ENCODE measurements at places on chromosomes 2 and 18. TPM values are rescaled to one million over a fixed set of nuclear protein-coding genes. Genes with fewer than 3 reads are reported as not detected.

- DNase-seq = no peak
Measured at GRCh38 chr2:206390181-206390580, 53.2 kb upstream of the ADAM23 start.

DNA sequence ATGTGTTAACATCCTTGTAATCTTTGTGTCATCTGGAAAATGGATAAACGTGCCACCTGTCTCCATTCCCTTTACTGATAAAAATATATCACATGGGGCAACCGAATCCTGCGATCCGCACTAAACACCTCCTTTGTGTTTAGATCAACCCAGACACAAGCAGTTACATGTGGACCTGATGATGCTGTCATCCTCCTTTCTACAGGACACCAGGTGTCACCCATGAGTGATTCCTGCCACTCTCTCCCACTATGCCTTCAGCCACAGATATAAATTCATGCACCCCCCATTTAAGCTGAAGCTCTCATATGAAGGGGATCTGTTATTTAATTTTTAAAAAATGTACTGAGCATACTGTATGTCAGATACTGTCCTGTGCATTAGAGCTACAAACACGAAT lies 81.3 kb downstream of the VIT start:
- DNase-seq = no peak

DNA sequence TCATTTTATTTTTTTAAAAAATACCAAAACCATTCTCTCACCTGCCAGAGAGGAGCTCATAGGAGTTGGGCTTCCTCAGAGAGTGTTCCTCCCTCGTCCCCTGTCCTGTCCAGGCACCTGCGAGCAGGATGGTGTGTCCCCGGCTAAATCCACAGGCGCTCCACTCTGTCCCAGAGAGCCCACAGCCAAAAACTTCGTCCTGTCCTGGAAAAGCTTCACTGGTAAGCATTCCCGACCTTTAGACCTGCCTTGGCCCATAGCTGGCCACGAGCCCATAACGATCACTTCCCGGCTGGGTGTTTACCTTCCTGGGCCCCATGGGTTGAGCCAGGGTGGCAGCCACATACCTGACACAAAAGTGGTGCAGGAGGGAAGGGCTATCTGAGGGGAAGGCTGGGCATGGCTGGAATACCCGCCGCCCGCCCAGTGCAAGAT lies at the start of gene NGEF:
Gene NGEF (minus strand): TSS at position 230 of the 435 bp plus-strand sequence. CDS start 38,366 bp downstream, outside the sequence.
- no peak for DNase-seq

DNA sequence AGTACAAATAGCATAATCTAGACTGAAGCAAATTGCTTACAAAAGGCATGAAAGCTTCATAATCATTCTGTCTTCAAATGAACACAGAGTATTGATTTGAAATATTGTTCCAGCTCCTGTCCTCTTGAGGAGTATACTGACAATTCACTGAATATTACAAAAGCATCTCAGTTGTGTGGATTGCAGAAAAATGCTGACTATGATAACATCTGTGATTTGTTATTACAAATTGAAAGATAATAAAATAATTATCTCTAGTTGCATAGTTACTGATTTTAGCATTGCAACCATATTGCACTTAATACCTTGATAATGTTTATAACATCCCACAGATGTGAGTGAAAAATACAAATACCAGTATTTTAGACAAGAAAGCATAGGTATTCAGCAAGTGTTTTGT lies 49.2 kb upstream of the FN1 start:
- no peak for DNase-seq

Gene VPS4B
- total RNA-seq = 27.2 TPM

Gene EPB41L3
- 20.8 TPM for total RNA-seq

Gene CD207
- total RNA-seq = 0.20 TPM

Gene CIB4
- not detected for total RNA-seq

Gene SLC9A4
- not detected for total RNA-seq
